ENCODE measurements at places on chromosomes 12 and 14.
A peak's percentile ranks its signal among the peaks of the same experiment; 100 is the strongest.

GRCh38 chr14:54918427-54918826, 15.8 kb upstream of the GCH1 start:
- DNase-seq: no peak

GRCh38 chr14:95895720-95896119, 19.1 kb downstream of the TUNAR start:
- DNase-seq: no peak

GRCh38 chr12:642633-643474, 20.4 kb downstream of the NINJ2 start:
- DNase-seq: peak; percentile 49

DNA sequence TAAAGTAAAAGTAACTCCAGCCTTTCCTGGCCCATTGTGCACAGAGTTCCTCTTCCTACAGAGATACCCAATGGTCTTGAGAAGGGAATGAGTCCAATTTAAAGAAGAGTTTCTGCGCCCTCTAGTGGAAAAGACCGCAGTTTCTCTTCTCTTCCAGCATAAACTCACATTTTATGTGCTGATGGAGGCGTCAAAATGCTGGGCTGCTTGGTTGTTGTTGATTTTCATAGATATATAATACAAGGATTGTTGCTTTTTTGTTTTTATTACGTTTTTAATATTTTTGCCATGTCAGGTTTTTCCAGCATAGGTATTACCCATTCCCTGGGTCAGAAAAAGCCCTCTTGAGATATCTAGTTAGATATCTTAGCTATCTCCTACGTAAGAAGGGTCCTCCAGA, 356.9 kb upstream of the STXBP6 start:
- DNase-seq: no peak

- DNase-seq: no peak
Measured at GRCh38 chr12:42468921-42469320, 120.6 kb downstream of the PRICKLE1 start.

DNA sequence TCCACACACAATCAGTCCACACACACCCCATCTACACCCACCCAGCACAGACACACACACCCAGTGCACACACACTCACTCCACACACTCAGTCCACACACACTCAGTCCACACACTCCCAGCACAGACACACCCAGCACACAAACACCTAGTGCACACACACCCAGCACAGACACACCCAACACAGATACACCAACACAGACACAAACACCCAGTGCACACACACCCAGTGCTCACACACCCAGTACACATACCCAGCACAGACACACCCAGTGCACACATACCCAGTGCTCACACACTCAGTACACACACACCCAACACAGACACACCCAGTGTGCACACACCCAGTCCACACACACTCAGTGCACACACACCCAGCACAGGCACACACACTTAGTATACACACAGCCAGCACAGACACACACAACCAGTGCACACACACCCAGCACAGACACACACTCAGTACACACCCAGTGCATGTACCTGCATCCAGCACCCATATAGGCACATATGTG, 63.8 kb downstream of the ADGRD1 start:
- DNase-seq: no peak

- DNase-seq: no peak
Measured at GRCh38 chr12:56863789-56864188, 70.4 kb downstream of the SDR9C7 start.

GRCh38 chr12:23775208-23775607, 174.3 kb downstream of the SOX5 start:
- no peak for DNase-seq

DNA sequence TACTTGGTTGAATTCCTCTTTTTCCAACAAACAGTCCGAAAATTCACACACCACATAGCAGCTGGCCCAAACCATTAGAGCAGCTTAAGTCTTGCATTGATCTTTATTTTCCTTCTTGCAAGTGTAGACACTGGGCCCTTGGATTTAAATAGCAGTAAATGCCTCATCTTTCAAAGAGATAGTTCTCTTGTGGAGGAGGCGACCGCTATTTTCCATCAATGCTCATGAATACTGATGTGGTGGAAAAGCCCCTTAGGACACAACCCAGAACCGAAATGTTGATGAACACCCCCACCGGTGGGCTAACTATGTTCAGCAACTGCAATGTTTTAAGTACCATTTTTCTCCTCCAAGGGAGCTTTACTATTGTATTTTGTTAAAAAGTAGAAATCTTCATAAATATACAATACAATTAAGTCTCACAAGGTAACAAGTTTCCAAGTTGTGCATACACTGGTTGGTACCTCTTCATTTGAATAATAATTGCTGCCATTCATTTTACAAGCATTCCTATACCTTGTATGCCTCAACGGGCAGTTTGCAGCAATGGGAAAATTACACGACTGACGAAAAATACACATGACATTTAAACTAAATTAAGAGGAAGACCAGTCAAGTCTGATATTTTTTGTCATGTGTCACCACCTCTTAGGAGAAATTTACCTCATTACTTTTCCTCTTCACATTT, 18.0 kb downstream of the NIN start:
- no peak for DNase-seq

- no peak for DNase-seq
Measured at GRCh38 chr14:48023881-48024280, 348.5 kb upstream of the MDGA2 start.

DNA sequence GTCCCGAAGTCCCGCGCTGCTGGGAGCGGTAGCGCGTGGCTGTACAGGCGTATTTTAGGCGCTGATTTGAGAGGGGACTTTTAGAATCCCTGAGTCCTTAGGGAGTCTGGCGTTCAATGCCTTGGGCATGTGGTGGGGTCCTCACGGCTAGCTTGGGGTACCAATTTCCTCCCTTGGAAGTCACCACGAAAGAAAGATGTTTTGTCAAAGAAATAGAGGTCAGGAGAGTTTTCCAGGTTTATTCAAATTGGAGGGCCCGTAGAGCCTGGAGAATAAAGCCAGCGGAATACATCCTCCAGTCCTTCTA, 63.9 kb downstream of the KLHL28 start:
- DNase-seq: no peak

DNA sequence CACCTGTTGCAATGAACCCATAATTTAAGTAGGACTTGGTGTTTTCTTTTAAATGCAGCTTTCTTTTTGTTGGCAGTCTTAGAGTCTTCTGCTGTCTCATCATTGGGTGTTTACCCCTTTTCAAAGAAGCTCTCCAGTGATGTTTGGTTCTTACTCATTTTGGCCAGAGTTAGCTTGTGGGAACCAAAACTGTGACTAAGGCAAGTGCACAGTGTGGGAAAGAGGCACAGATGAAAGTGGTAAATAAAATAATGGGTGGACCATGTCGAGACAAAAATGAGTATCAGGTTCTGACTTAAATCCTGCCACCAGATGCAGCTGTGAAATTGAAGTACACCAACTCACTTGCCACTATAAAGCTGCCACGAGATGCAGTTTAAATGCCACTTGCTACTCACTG, 615.4 kb upstream of the MIS18BP1 start:
- no peak for DNase-seq

GRCh38 chr14:60512126-60512525, 3.2 kb downstream of the SIX6 start:
- DNase-seq: no peak

- no peak for DNase-seq
Measured at GRCh38 chr12:21881965-21882364, 59.3 kb downstream of the ABCC9 start.

DNA sequence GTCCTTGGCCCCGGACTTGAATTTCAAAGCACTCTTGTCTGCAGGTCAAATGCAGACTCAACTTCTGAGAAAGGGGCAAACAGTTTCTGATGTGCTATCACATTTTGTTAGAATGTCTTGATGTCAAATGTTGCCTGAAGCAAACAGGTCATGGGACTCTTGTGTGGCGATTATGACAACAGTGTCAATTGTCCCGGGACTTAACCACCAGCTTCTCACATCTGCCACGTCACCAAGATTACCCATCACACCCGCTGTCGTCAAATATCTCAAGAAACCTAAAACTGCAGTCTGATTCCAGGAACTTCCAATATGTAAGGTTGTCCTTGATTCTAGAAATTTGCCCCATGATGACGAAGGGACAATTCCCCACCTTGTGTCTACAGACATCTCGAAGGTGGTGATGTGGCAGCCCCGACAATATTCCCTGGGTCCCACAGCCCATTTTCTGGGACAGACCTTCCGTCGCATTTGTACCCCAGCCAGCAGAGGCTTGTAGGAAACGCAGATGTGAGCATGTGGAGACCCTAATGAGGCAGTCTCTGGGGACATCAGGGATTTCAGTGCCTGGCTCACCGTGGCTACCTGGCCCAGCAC, 21.3 kb downstream of the LRTM2 start:
- no peak for DNase-seq

DNA sequence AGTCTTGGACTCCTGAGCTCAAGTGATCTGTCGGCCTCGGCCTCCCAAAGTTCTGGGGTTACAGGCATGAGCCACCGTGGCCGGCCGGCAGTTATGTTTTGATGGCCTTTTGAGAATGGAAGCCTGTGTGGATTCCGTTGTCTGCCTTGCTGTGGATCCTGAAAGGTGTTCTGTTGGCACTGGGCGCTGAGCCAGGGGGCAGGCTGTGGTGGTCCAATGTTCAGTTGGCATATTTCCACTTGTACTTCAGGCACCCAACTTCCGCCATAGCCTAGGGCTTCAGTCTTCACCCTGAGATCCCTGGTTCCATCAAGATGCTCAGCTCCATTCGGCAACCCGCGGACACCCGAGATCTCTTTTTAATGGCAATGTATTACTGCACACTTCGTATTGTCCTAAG, 6.3 kb upstream of the RPLP0 start:
- no peak for DNase-seq

- no peak for DNase-seq
Measured at GRCh38 chr12:96014943-96015599, 18.9 kb upstream of the HAL start.

GRCh38 chr12:115936997-115937916, 340.2 kb downstream of the MED13L start:
- DNase-seq: no peak

DNA sequence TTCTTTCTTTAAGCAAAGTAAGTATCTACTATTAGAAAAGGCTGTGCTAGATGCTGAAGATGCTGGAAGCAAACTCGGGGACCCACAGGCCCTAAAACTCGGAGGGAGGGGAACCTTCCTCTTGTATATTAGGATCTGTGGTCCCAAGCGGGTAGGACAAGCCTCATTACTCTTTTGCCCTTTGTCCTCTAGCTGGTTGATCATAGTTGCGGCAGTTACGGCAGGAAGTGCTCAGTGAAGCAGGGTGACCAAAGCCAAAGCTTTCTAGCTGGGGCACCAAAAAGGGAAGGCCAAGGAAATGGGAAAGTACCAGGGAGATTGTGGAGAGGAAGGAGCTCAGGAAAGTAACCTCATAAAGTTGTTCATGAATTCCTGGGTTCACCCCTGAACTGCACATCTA, 76.3 kb downstream of the SCFD1 start:
- DNase-seq: no peak

- DNase-seq: no peak
Measured at GRCh38 chr14:78863143-78863542, 693.0 kb downstream of the NRXN3 start.

GRCh38 chr12:81758421-81759189, 545 bp downstream of the PPFIA2 start:
- no peak for DNase-seq

GRCh38 chr14:58587271-58587670, 50.5 kb upstream of the DACT1 start:
- no peak for DNase-seq

GRCh38 chr12:96995861-96996260, 88.8 kb downstream of the NEDD1 start:
- DNase-seq: no peak

GRCh38 chr14:86626530-86626929, 1096.6 kb downstream of the FLRT2 start:
- no peak for DNase-seq

DNA sequence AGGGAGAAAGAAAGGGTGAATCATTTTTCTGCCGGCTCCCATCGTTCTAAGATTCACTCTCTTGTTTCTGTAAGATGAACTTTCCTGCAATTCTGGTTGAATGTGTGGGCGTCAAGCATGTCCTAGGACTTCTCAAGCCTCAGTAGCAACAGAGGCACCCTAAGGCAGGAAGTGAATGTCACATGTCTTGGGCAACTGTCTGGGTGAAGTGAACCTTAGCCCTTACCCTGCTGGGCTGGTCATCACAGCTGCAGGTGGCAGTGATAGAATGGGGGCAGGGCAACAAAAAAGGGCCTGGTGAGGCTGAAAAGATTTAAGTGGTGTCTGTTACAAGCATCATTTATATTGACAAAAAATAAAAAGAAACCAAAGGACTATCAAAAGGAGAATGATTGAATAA, 45.9 kb upstream of the CAND1 start:
- no peak for DNase-seq

DNA sequence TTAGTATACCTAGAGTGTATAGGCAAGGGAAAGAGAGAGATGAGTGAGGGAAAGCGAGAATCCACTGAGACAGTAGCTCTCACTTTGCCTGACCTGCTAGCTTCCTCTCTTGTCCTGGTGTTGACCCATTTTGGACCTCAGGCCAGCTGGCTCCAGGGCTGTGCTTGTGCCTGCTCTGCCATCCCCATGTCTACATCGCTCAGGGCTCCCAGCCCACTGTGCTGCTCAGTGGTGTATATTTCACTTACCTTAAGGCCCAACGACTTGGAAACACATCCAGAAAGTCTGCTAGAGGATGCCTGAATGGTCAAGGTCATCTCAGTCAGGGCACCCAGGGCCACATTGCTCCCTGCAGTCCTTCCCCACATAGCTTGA, 964 bp upstream of the SERPINA4 start:
- DNase-seq: no peak

DNA sequence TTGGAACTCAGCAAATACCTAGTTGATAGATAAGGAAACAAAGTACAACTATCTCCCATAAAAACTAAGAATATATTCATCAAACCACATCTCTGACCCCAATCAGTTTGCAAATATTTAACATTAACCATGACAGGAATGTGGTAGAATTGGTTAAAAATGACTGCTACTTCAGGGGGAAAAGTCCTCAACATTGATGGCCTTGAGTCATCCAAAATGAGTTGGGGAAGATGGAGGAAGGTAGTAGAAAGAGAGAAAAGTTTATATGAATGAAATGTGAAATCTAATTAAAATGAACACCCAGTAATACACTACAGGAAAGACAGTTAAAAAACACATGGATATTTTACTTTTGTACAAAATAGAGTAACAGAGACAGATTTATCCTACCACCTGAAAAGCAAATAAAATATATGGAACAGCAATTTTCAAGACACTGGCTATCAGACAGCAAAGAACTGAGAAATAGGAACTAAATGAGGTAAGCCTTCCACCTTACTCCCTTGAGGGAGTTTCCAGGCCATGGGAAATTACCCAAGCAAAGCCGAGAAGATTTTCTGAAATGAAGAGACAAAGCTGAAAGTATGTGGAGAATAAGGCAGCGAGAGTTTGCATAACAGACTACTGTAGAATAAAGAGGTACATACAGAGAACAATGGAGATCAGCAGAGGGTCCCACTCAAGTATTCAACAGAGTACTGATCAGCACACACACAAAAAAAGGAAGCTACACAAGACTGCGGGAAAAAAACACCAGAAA, 49.6 kb downstream of the TC2N start:
- no peak for DNase-seq

DNA sequence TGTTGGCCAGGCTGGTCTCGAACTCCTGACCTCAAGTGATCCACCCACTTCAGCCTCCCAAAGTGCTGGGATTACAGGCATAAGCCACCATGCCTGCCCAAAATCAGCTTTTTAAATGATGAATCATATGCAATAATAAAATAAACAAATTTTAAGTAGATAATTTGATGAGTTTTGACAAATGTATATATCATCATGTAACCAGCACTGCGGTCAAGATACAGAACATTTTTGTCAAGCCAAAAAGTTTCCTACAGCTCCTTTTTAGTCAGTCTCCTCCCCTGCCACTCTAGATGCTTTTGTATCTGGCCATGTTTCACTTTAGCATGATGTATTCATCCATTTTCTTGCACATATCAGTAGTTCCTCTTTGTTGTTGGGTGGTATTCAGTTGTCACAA, 17.2 kb downstream of the FRMD6 start:
- no peak for DNase-seq
